ENCODE measurements at places on chromosomes 3 and 15. TPM values are rescaled to one million over a fixed set of nuclear protein-coding genes. Genes with fewer than 3 reads are reported as not detected.
A peak's percentile ranks its signal among the peaks of the same experiment; 100 is the strongest.

DNA sequence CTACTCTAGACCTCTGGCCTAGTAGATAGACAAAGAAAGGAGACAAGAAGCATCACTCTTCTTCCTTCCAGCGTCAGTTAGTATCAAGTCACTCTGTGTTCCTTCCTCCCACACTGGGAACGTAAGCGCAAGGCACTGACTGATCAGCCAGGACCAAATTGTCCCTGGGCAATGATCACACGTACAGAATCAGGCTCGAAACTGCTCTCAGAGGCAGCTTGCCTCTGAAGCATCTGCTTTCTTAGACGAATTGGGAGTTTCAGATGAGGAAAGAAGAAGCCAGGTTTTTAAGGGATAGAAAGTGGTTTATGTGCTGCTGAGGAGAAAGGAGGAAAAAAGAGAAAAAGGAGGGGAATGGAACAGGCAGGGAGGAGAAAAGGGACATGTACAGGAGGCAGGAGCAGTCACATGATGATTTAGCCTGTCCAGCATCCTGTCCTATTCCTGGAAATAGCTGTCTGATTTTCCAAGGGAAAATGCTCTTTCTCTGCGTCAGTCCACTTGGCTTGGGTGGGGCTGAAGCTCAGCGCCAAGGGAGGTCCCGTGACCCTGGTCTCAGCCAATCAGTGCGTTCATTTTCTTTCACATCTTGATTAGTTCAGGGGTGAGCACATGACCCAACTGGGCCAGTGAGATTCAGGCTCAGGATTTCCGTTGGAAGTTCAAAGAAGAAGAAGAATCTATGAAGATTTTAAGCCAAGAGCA, 102.0 kb upstream of the PRICKLE2 start:
- peak overlapping the region; percentile 58 for H3K27ac ChIP-seq
- H3K4me3 ChIP-seq = no peak overlapping the region
- no peaks in the 10 kb centered on the region for H3K36me3 ChIP-seq
- H3K4me1 ChIP-seq = peaks cover under 1% of the 10 kb centered on the region

DNA sequence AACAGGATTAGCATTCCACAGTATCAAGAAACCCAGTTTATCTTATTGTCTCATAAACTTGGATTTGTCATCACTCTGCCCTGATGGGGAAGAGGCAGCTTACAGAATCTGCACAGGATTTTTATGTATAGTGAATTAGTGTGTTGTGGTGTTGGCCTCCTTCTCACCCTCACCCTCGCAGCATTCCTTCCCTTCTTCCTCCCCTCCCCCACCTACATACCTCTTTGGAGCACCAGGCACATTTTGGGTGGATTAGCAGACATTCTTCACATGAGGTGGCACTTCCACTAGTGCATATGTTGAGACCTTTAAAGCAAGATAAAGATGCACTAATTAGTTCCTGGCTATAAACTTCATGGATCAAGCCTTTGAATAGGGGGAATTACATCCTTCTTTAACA, 13.9 kb downstream of the ITGB5 start:
- no peak for DNase-seq
- H3K4me3 ChIP-seq = no peak overlapping the region
- no peak overlapping the region for H3K27ac ChIP-seq
- no peaks in the 10 kb centered on the region for H3K36me3 ChIP-seq

DNA sequence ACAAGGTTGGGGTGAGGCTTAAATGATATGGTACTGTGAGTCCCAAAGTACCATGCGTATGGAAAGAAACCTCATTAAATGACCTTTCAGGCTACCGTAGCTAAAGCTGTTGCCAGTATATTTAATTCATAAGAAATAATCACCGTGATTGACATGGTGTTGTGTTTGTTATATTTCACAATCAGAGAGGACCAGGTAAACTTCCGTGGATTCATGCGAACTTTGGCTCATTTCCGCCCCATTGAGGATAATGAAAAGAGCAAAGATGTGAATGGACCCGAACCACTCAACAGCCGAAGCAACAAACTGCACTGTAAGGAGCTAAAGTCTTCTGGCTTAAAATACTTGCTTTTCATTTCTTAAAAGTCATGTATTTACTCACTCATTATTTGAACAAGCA, 31.5 kb downstream of the CHP1 start:
- peaks cover 32% of the 10 kb centered on the region for H3K4me1 ChIP-seq
- no peak for DNase-seq
- no peak overlapping the region for H3K27ac ChIP-seq
- H3K4me3 ChIP-seq = no peak overlapping the region

DNA sequence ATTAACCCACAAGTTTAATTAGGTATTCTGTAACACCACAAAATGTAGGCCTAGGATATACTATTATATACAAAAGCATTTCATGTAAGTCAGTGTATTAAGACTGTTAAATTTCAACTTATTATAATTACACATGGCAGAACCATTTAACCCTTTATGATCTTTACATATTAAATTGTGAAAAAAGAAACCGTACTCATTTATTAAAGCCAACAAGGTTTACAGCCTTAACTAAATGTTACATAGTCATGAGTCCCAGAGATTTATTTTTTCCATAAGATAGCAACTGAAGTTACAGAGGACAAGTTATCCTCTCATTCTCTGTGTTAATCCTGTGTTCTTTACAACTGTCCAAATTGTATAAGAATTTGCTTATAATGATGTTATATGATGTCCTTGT, 615.8 kb upstream of the AGTR1 start:
- no peaks in the 10 kb centered on the region for H3K36me3 ChIP-seq
- no peaks in the 10 kb centered on the region for H3K27me3 ChIP-seq
- no peaks in the 10 kb centered on the region for H3K4me1 ChIP-seq
- DNase-seq = no peak
- no peak overlapping the region for H3K27ac ChIP-seq

DNA sequence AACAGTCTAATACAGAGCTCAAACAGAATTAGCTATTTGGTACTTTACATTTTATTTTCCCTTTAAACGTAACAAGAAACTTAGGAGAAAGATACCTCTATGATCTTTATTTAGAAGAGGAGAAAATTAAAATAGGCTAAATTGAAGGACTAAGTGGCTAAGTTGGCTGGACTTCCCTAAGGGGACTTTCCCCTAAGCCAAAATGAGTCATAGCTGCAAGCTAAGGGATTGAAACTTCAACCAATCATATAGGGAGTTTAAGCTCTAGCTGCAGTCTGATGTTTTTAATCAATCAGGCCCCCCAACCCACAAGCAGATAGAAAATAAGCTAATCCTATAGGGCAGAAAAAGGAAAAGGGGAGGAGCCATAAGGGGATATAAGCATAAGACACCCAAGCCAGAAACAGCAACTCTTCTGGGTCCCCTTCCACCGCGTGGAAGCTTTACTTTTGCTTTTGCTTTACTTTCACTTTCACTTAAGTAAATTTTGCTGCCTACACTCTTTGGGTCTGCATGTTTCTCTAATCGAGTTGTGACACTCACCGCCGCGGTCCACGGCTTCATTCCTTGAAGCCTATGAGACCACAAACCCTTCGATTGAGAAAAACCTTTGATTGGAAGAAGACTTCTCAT, 1108.5 kb upstream of the EPHA6 start:
- H3K4me3 ChIP-seq = no peak overlapping the region
- H3K4me1 ChIP-seq = no peaks in the 10 kb centered on the region
- H3K27me3 ChIP-seq = no peaks in the 10 kb centered on the region
- DNase-seq = no peak
- no peaks in the 10 kb centered on the region for H3K36me3 ChIP-seq

- no peak overlapping the region for H3K4me3 ChIP-seq
- no peaks in the 10 kb centered on the region for H3K4me1 ChIP-seq
- no peak overlapping the region for H3K27ac ChIP-seq
- no peak for DNase-seq
Measured at GRCh38 chr3:71345429-71346040, 238.0 kb downstream of the FOXP1 start.

- no peaks in the 10 kb centered on the region for H3K27me3 ChIP-seq
- peaks cover 19% of the 10 kb centered on the region for H3K4me1 ChIP-seq
- no peak overlapping the region for H3K27ac ChIP-seq
- DNase-seq = no peak
Measured at GRCh38 chr3:42541079-42541478, 38.6 kb downstream of the VIPR1 start.

GRCh38 chr15:33104212-33104611, 90.3 kb downstream of the FMN1 start:
- H3K36me3 ChIP-seq = no peaks in the 10 kb centered on the region
- no peak for DNase-seq
- H3K4me1 ChIP-seq = no peaks in the 10 kb centered on the region
- H3K27ac ChIP-seq = no peak overlapping the region
- peaks cover 16% of the 10 kb centered on the region for H3K27me3 ChIP-seq

DNA sequence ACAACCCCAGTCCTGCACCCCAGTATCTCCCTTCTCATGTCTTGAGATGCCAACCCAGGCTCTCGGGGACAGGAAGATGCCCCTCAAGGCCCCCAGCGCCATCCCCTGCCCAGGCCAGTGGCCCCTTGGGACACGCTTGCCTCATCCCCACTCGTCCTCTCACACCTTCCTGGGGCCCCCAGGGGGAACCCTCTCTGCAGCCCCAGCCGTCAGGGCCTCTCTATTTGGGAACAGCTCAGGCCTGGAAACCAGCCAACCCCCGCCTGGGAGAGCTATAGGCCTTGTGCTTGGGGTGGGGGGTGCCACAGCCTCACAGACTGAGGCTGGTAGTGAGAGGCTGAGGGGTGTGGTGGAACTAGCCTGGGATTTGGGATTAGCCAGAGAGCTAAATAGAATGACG, 7.8 kb downstream of the LINGO1 start:
- DNase-seq = no peak
- peaks cover 6% of the 10 kb centered on the region for H3K27me3 ChIP-seq
- no peaks in the 10 kb centered on the region for H3K36me3 ChIP-seq

- H3K27ac ChIP-seq = no peak overlapping the region
- H3K36me3 ChIP-seq = no peaks in the 10 kb centered on the region
- H3K27me3 ChIP-seq = no peaks in the 10 kb centered on the region
- no peaks in the 10 kb centered on the region for H3K4me1 ChIP-seq
- H3K4me3 ChIP-seq = no peak overlapping the region
- DNase-seq = no peak
Measured at GRCh38 chr3:40173227-40173721, 136.2 kb upstream of the EIF1B start.

DNA sequence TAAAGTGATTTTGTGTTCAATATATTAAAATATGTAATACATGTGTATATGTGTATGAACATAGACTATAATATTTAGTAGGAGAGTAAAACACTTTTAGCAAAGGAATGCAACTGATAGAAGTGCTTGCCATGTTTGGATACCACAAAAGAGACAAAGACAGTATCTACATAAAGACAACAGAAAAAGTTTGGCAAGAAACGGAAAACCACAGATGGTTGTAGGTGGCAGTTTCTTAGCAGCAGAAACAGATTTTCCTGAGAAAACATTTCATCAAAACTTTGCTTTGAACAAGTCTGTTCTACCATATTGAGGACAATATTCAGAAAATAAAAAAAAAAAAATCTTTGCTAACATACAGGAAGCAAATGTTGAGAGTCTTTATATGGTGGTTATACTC, 1560.4 kb upstream of the GBE1 start:
- no peaks in the 10 kb centered on the region for H3K36me3 ChIP-seq
- no peak overlapping the region for H3K27ac ChIP-seq
- H3K4me3 ChIP-seq = no peak overlapping the region
- no peak for DNase-seq
- H3K27me3 ChIP-seq = no peaks in the 10 kb centered on the region

GRCh38 chr3:114899186-114899931, 247.7 kb downstream of the ZBTB20 start:
- no peaks in the 10 kb centered on the region for H3K27me3 ChIP-seq
- no peaks in the 10 kb centered on the region for H3K36me3 ChIP-seq
- peak overlapping the region; percentile 59 for H3K27ac ChIP-seq
- H3K4me3 ChIP-seq = no peak overlapping the region

- H3K27ac ChIP-seq = no peak overlapping the region
- H3K4me1 ChIP-seq = no peaks in the 10 kb centered on the region
- H3K36me3 ChIP-seq = no peaks in the 10 kb centered on the region
- H3K4me3 ChIP-seq = no peak overlapping the region
Measured at GRCh38 chr3:132592216-132592615, 4.9 kb upstream of the ACKR4 start.

DNA sequence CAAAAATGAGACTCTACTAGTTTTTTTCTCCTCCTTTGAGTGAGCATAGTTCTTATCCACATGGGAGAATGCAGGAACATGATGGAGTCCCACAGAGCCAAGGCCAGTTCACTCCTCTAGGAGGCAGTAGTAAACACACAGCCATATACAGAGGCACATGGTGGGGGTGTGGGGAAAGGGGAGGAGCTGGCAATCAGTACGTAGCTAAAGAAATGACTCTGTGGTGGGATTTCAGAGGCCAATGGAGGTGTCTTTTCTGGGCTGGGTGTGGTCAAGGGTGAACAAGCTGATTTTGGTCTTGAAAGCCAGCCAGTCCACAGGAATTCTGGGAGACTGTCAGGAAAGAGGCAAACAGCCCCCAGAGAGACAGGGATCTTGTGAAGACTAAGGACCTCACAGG, 6.6 kb upstream of the RAB11A start:
- H3K4me1 ChIP-seq = no peaks in the 10 kb centered on the region
- no peak overlapping the region for H3K27ac ChIP-seq
- H3K36me3 ChIP-seq = no peaks in the 10 kb centered on the region
- H3K4me3 ChIP-seq = no peak overlapping the region
- peak; percentile 51 for DNase-seq

KIF7 gene
- 3.0 TPM for total RNA-seq

MKRN3 gene
- 0.57 TPM for total RNA-seq

GREM1 gene
- 4.5 TPM for total RNA-seq

SST gene
- 52.4 TPM for total RNA-seq

LRRC34 gene
- total RNA-seq = 0.97 TPM

IQCH gene
- 0.24 TPM for total RNA-seq

RTP1 gene
- not detected for total RNA-seq

EPHB1 gene
- total RNA-seq = 2.3 TPM

ACKR4 gene
- total RNA-seq = 1.8 TPM

GRK7 gene
- total RNA-seq = 0.07 TPM

NMNAT3 gene
- 8.3 TPM for total RNA-seq

SLC22A14 gene
- 0.20 TPM for total RNA-seq
